EL (cell line): ENCODE measurements at places on chromosomes 4 and X.

DNA sequence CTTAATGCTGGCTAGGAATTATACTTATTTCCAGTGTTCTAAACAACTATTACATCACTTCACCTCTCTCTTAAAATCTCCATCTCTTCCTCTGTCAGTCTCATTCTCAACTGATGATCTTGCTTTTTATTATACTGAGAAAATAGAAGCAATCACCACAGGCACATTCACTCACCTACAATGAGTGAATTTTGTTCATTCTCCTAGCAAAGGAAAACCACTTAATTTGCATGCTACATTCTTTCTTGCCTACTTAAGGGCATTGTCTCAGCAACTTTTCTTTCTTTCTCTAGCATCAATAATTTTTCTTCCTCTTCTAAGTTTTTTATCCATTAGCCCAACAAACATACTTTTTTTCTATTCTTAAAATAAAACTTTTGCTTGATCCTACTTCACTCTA, 21.1 kb upstream of the USP38 start:
- no peak for DNase-seq

- DNase-seq, result peak; percentile 24
Measured at GRCh38 chrX:135484641-135485289, 35.7 kb upstream of the INTS6L start.

- no peak for DNase-seq
Measured at GRCh38 chr4:187010052-187010451, 286.4 kb upstream of the FAT1 start.

DNA sequence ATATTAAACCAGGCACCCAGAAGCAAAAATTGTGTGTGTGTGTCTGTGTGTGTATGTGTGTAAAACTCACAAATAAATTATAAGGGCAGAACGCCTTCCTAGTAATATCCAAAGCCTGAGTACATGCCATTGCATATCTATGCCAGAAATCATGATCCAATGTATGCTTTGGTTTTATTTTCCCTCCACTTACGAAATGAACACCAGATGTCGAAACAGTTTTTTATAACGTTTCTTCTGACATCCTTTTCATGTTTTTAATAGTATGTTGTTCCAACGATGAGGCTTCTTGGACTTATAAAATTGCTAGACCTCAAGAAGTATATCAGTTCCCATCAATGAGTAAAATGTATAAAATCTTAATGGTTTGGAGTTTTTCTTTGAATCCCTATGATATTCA, 55.4 kb downstream of the KCNIP4 start:
- DNase-seq, result no peak

GRCh38 chr4:147833254-147833653, 101.4 kb downstream of the ARHGAP10 start:
- peak; percentile 34 for DNase-seq

- peak; percentile 92 for DNase-seq
Measured at GRCh38 chr4:82785611-82786400, 12.8 kb downstream of the SCD5 start.

- DNase-seq, result no peak
Measured at GRCh38 chr4:69830560-69831269, 29.2 kb downstream of the SULT1E1 start.

- no peak for DNase-seq
Measured at GRCh38 chrX:22063284-22063683, 31.2 kb downstream of the PHEX start.

DNA sequence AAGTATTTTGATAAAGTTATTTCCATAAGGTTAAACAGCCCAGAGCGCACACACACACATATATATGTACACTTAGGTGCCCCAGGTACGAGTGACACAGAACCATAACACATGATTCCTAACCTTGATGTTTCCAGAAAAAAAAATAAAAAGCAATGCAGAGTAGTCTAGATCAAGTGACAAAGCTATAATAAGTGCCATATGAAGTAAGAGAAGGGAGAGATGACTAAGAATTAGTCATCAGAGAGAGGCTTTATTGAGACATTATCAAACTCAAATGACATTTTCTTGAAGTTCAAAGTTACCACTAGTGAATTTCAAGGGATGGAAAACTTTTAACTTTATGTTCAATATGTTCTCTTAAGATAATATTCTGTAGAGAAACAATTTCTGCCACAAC, 215.0 kb downstream of the HTR2C start:
- DNase-seq, result peak; percentile 1

DNA sequence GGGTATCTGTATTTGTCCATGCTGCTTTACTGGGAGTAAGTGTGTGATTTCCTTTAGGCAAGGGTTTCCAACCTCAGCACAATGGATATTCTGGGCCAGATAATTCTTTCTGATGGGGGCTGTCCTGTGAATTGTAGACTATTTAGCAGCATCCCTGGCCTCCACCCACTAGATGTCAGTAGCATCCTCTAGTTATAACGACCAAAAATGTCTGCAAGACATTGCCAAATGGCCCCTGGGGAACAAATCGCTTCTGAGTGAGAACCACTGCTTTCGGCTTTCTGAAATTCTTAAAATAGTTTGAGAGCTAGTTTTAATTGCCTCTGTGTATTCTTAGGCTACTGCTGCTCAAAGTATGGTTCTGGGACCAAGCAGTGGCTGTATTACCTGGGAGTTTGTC, 81.2 kb upstream of the GPM6B start:
- peak; percentile 28 for DNase-seq

DNA sequence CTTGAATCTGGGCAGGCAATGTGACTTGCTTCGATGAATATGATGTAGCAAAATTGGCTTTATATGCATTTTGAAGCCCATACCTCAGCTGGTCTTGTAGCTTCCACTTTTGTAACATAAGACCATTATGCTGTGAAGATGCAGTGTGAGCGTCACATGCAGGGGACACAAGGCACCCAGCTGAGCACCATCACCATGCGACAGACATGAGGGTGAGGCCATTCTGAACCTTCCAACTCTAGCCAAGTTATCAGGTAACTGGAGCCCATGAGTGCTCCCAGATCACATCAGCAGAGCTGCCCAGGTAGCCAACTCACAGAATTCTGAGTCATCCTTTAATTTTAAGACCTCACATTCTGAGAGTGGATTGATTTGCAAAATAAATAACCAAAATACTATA, 705.9 kb downstream of the FSTL5 start:
- DNase-seq, result no peak
